ENCODE measurements at places on chromosomes 12 and 14.

GRCh38 chr12:94851396-94852028, 152.0 kb downstream of the NDUFA12 start:
- no peak for DNase-seq

- DNase-seq, result no peak
Observed at GRCh38 chr14:101991352-101991751, 27.0 kb downstream of the DYNC1H1 start.

GRCh38 chr12:6393109-6393508, 9.1 kb downstream of the LTBR start:
- DNase-seq, result no peak

DNA sequence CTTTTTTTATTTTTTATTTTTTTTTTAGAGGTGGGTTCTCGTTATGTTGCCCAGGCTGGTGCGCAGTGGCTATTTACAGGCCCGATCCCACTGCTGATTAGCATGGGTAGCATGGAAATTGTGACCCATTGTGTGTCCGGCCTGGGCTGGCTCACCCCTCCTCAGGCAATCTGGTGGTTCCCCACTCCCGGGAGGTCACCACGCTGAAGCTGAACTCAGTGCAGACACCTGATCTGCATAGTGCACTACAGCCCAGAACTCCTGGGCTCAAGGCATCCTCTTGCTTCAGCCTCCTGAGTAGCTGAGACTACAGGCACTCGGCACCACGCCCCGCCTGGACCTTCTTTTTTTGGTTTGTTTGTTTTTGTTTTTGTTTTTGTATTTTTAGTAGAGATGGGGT, 5.5 kb upstream of the CD4 start:
- no peak for DNase-seq

DNA sequence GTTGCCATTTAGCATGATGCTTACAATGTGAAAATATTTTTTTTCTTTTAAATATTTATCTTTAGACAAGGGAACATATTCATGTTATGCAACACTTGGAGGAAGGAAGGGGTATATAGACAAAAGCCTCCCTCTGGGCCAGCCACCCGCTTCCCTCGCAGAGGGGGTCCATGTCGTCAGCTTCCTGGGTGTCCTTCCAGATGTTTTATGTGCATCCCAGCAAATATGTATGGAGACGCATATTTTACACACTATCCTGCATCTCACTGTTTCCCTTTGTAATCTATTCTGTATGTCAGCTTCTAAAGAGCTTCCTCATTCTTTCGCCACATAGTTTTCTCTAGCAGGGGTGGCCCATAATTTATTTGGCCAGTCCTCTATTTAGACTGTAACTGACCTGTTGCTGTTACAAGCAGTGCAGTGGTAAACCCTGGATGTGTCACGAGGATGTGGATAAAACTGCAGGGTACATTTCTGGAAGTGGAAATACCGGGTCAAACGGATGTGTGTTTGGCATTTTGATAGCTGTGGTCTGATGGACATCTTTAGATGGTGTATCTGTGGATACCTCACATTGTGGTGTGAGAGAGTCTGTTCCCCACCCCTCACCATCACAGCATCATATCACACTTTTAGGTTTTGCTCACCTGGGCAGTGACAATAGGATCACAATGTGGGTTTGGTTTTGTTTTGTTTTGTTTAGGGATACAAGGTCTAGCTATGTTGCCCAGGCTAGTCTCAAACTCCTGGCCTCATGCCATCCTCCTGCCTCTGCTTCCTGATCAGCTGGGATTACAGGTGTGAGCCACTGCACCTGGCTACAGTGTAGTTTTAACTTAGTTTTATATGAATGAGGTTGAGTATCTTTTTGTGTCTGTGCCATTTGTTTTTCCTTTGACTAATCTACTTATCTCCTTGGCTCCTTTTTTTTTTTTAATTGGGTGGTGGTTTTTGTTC, 31.6 kb downstream of the FAM222A start:
- no peak for DNase-seq

GRCh38 chr12:108722463-108722862, 8.9 kb downstream of the CORO1C start:
- no peak for DNase-seq

- no peak for DNase-seq
Observed at GRCh38 chr12:52200781-52201450, 9.1 kb upstream of the KRT80 start.

GRCh38 chr12:95759718-95760117, 30.8 kb downstream of the NTN4 start:
- no peak for DNase-seq

- DNase-seq, result no peak
Observed at GRCh38 chr12:2053691-2054090, 904 bp downstream of the CACNA1C start.
